B cell (primary cell): ENCODE measurements at places on chromosomes 16 and 17.

- no peak for DNase-seq
Measured at GRCh38 chr17:65183736-65184135, 46.6 kb downstream of the RGS9 start.

- no peak for DNase-seq
Measured at GRCh38 chr16:861446-861845, 60.9 kb upstream of the GNG13 start.

DNA sequence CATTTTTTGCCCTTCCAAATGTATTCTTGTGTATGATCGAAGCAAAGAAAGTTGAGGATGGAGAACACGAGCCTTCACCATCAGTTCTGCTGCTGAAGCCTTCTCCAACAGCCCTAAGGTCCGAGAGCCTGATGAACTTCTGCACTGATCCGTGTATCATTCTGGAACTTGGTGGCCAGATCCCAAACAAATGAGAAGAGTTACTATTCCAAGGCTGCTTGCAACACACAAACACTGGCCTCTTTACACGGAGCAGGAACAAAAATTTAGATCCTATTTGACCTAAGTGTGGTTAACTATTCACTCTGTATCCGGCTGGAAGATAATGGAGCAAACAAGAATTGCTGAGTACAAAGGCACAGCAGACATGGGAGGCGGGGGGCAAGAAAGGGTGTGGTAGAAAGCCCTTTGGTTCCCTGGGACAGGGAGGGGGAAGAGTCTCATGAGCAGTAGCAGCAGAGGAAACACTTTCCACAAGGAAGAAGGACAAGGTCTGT is 282.9 kb downstream of the SOX9 start:
- no peak for DNase-seq

- no peak for DNase-seq
Measured at GRCh38 chr17:57142925-57143324, 57.9 kb downstream of the AKAP1 start.

DNA sequence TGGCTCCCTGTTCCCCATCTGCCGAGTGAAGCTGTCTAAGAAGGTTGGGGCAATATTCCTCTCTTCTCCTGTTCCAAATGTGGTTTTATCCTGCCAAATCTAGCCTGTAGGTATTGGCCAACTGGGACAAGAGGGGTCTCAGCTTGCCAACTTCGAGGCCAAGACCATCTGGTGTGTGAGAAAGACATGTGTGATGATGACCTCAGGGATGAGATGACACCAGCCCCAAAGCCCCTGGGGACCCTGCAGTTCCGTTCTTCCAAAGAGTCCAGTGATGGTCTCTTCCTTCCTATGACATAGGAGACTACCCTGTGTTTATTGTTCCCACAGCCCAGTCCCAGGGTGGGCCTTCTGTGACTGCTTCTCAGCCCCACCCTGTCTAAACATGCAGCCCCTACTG is 34.8 kb upstream of the ADAMTS18 start:
- DNase-seq = no peak

- DNase-seq = no peak
Measured at GRCh38 chr17:27810211-27810901, 10.0 kb upstream of the NOS2 start.

- DNase-seq = peak; percentile 50
Measured at GRCh38 chr16:85528528-85529387, 84.4 kb upstream of the GSE1 start.

- DNase-seq = peak; percentile 87
Measured at GRCh38 chr17:40191237-40192208, 14.3 kb downstream of the RAPGEFL1 start.

GRCh38 chr17:38879878-38880665 is 10.2 kb downstream of the LASP1 start:
- no peak for DNase-seq

GRCh38 chr17:10018461-10018891 is 113.4 kb upstream of the RCVRN start:
- peak; percentile 74 for DNase-seq

DNA sequence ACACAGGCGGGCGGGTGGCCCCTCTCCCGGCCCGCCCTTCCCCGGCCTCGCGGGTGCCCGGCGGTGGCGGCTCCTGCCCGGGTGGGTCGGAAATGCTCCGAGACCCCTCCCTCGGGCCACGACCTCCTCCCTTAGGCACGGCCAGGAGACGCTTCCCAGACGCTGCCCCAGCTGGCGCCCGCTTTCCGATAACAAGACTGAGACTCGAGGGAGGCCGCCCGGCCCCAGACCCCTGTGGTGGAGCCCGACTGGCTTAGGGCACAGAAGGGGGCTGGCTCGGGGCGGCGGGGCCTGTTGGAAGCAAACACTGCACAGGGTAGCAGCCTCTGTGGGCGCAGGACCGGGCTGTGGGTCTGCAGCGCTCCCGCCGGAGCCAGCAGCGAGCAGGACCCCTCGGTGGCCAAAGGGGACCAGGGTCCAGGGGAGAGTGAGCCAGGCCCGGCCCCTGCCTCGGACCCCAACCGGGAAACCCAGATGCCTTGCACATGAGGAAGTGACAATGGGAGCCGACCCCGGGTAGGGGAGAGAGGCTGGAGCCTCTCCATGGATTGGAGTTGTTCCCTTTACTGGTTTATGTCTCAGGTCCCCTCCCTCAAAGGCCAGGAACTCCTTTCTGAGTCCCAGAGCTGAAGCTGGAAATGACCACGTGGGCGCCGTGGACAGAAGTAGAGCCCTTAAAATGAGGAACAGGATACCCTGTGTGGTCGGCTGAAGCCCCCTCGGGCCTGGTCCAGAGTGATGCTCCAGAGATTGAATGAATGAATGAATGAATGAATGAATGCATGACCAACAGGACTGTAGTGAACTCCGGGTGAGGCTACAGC is 19.8 kb upstream of the ADCY7 start:
- DNase-seq = no peak

DNA sequence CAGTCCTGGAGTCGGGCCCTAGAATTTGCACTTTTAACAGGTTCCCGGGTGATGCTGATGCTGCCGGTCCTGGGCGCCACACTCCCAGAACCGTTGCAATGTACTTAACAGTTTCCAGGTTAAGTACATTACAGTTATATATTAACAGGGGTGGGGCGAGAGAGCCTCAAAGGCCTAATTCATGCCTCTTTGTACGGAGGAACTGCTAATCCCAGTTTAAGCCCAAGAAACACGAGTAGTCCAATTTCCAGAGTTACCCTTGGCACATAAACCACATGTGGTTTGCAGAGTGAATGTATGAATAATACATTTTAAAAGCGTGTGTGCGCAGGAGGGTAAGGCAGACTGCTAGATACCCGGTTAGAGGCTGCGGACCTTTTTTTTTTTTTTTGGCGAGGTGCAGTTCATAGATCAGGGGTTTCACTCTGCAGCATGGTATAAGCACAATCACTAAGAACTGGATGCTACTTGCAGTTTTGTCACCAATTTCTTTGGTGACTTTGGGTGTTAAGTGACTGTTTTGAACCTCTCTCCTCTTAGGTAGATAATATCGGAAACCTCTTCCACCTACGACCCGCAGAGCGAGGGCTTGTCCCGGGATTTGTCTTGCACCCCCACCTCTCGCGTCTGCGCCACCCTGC is 713 bp downstream of the COX11 start:
- no peak for DNase-seq

- DNase-seq = peak; percentile 47
Measured at GRCh38 chr16:2842340-2843000, 12.4 kb downstream of the ZG16B start.
